ENCODE measurements at places on chromosomes 1 and 21.

DNA sequence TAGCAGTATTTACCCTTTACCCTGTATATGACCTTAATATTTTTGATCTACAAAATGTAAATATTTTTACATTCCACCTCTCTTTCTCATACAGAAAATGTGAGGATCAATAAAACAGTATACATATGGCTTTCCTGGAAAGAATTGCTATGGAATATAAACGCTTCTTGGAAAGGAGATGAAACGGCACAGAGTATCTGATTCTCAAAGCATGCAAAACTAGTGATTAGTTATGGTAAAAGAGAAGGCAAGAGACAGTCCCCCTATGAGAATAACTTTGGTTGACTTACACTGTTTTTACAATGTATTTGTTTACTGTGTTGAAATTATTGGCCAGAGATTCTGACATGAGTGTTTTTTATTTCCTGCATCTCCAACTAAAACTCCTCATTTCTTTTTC lies 204.6 kb upstream of the C21orf91 start:
- no peak overlapping the region for H3K4me3 ChIP-seq
- no peak for DNase-seq
- H3K36me3 ChIP-seq: no peaks in the 10 kb centered on the region
- H3K27me3 ChIP-seq: no peaks in the 10 kb centered on the region
- no peak overlapping the region for H3K27ac ChIP-seq

DNA sequence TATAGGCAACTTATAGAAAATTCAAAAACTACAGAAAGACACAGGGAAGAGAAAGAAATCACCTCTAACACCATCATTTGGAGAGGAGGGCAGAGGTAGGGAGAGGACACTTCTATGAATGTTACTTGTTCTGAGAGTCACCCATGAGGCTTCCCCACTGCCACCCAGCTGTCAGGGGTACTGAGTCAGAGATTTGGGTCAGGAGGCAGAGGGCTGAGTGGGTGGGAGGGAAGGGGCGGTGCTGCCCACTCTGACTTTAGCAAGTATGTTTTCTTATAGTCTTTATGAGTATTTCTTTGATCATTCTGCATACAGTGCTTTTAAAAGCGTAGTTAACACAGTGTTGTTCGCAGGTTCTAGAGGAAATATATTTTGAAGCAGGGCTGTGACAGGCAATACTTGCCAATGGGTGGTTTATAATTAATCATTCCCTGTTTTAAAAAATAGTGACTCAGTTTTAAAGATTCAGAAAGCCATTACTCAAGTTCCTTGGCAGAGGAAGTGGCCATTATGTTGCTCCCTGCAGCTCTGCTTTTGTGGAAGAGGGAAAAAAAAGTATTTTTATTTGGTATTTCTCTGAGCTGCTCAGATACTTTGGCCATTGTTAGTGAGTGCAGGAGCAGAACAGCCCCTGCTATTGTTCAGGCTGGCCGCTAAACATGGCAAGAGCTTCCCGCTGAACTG lies 18.3 kb downstream of the IL6R start:
- no peaks in the 10 kb centered on the region for H3K27me3 ChIP-seq
- no peak overlapping the region for H3K4me3 ChIP-seq
- no peak for DNase-seq
- peak overlapping the region; percentile 93 for H3K27ac ChIP-seq
- H3K36me3 ChIP-seq: no peaks in the 10 kb centered on the region

GRCh38 chr1:93598396-93598795 lies 83.2 kb downstream of the BCAR3 start:
- DNase-seq: no peak
- no peaks in the 10 kb centered on the region for H3K36me3 ChIP-seq

DNA sequence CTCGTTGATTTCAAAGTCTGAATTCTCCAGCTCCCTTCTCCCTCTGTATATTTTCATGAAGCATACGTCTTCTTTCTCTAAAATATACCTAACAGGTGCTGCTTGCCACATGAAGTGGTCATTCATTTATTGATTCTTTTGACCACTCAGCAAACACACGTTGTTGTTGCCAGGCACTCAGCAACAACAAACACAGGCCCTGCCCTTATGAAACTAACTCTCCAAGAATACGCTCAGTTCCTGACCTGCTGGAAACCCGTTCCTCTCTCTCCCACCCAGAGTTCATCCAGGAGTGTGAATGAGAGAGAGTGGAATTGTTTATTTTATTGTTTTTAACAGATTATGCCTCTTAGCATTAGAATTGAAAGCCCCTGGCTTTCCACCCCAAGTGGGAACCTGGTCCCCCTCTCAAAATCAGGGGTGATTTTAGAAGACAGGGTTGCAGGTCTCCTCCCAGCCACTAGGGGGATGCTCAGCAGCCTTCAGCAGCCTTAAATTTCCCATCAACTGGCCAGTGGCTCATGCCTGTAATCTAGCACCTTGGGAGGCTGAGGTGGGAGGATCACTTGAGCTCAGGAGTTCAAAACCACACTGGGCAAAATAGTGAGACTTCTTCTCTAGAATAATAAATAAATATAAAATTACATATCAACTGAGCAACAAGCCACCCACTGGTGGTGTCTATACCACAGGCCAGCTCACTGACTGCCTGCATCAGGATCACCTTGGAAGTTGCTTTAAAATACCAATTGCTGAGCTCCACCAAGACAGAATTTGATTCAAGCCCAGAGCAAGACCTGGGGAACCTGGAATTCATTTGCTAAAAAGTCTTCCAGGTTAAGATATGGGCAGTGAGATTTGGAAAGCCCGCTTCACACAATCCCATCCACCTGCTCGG lies 181.0 kb upstream of the KLHDC7A start:
- no peak overlapping the region for H3K27ac ChIP-seq
- H3K4me3 ChIP-seq: no peak overlapping the region
- no peaks in the 10 kb centered on the region for H3K27me3 ChIP-seq
